ENCODE measurements at places on chromosomes 3 and 15. TPM values are rescaled to one million over a fixed set of nuclear protein-coding genes. Genes with fewer than 3 reads are reported as not detected.

DNA sequence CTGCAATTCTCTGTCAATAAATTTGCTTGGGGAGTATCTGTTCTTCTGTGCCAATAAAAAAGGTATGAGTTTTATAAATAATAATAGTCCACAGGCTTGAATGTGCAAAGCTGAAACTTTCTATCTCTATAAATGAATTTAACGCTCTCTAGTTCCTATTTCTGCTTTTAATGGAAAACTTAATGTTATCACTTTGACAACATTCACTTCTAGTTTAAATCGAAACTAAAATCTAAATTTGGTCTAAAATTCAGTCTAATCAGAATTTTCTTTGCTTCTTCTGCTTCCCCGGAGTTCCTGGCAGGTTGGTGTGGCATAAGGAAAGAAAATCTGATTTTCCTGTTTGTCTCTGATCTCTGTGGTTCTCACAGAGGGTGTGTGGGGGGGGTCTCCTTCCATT lies 450.1 kb upstream of the TBL1XR1 start:
- DNase-seq: no peak

- DNase-seq: no peak
These were observed 1560.4 kb upstream of the GBE1 start for GRCh38 chr3:83321891-83322290.

DNA sequence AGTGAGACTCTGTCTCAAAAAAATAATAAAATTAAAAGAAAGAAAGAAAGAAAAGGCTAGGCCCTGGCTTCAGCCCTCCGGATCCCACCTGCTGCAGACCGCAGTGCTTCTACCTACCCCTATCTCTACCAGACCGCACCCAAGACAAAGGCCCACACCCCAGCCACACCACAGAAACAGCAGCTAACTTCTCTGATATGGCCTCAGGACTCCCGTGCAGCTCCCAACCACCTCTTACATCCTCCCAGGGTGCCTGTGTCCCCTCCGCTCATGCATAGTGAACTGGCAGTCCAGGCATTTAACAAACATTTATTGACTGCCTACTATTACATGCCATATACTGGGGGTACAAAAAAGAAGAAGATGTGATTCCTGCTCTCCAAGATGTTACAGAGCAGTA lies 6.9 kb upstream of the HTR3C start:
- DNase-seq: no peak

DNA sequence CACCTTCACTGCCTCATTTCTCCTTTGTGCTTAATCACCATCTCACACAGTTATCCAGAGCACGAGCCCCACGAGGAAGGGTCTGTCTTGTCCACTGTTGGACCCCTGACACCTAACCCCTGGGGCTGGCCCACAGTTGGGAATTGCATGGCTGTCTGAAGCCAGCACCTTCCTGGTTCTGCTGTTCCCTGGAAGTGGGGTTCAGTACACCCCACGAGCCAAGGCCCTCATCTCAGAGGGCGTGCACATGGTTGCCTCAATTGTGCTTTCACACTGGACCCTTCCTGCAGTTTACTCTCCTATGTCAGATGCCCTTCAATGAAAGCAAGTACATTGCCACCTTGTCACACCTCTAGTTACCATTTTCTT lies 30.7 kb downstream of the BTD start:
- DNase-seq: no peak

DNA sequence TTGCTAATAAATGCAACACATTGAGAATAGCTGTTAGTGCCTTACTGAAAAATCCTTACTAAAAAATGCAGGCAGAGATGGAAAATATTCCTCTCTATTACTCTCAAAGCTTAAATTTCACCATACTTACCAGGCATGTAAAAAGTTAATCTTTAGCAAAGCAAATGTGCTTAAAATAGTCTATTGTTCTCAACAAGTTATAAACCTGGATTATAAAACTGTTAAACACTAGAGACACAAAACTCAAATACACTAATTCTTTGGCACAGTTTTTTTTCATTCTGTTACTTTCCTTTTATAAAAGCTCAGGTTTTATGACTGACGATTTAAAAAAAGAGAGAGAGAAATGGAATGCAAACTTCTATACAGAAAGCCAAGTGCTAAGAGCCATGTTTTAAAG lies 119.8 kb downstream of the THRB start:
- DNase-seq: no peak

DNA sequence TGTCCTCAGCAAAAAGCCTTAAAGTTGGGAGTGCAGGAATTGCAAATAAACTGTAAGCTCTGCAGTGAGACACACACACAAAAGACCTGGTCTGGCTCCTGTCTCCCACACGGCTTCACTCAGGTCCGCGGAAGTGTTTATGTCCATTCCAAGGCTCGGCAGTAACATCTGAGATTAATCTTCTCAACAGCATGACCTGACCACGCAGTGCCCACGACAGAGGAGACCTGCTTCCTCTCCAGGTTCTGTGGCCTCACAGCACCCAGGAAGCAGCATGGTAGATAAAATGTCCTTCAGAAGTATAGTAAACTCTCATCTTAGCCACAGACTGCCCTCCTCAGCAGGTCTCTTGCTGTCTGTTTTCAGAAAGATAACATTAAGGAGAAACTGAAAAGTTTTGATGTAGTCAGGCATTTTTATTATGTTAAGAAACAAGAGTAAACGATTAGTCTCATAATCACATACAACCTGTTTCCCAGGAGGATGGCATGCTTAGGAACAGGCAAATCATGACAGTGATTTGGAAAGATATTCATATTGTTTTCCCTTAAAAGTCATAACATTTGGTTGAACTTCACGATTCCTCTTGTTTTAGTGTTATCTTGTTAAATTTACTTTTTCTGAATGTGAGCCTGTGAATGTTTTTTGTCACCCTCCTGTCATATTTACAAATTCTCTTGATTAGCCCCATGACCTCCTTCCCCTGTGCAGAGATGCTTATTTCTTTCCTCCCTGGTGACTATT lies 34.6 kb downstream of the CD200R1L start:
- DNase-seq: no peak

GRCh38 chr15:100653608-100654007 lies 51.2 kb downstream of the ASB7 start:
- peak; percentile 27 for DNase-seq

- no peak for DNase-seq
These were observed 229.0 kb upstream of the TBL1XR1 start for GRCh38 chr3:177426106-177426877.

The LMAN1L gene
- not detected for total RNA-seq

The SLC22A13 gene
- total RNA-seq: 0.19 TPM

The PCSK6 gene
- 24.0 TPM for total RNA-seq

The GCSAM gene
- not detected for total RNA-seq
